ENCODE measurements at places on chromosomes 2 and 18. TPM values are rescaled to one million over a fixed set of nuclear protein-coding genes. Genes with fewer than 3 reads are reported as not detected.

Gene SLC9A2
- under 0.01 TPM for total RNA-seq

Gene NOSTRIN
- total RNA-seq = 0.81 TPM

Gene MPP4
- total RNA-seq = 4.0 TPM

Gene MRO
- 6.5 TPM for total RNA-seq

Gene NUP35
- total RNA-seq = 22.3 TPM

Gene REG3G
- total RNA-seq = not detected

Gene NAT8
- total RNA-seq = not detected

Gene EHBP1
- total RNA-seq = 119 TPM

Gene KIAA2012
- total RNA-seq = not detected

Gene KYNU
- total RNA-seq = 1.3 TPM

Gene LAPTM4A
- 251 TPM for total RNA-seq

Gene ATP6V1C2
- total RNA-seq = not detected

Gene GALR1
- not detected for total RNA-seq

Gene WDSUB1
- 8.7 TPM for total RNA-seq

Gene HRH4
- total RNA-seq = under 0.01 TPM

Gene FLACC1
- 1.2 TPM for total RNA-seq

Gene OLA1
- 31.9 TPM for total RNA-seq

Gene NR4A2
- total RNA-seq = 0.41 TPM

Gene PTPRN
- 1.8 TPM for total RNA-seq

- no peak for DNase-seq
Measured at GRCh38 chr2:121254748-121255147, 30.3 kb downstream of the TFCP2L1 start.

GRCh38 chr2:173086518-173087213 lies 11.0 kb downstream of the MAP3K20 start:
- DNase-seq = no peak

DNA sequence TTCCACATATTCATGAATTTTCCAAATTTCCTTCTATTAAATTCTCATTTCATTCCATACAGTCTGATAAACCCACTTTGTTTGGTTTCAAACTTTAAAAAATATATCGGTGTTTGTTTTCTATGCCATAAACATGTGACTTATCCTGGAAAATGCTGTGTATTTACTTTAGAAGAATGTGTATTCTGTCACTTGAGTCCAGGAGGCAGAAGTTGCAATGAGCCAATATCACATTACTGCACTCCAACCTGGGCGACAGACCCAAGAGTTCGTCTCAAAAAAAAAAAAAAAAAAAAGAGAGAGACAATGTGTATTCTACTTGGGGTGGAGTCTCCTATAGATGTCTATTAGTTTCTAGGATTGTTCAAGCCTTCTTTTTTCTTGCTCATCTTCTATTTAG lies 31.8 kb downstream of the MBD5 start:
- no peak for DNase-seq

- no peak for DNase-seq
Measured at GRCh38 chr2:18527326-18527725, 33.1 kb downstream of the RDH14 start.

DNA sequence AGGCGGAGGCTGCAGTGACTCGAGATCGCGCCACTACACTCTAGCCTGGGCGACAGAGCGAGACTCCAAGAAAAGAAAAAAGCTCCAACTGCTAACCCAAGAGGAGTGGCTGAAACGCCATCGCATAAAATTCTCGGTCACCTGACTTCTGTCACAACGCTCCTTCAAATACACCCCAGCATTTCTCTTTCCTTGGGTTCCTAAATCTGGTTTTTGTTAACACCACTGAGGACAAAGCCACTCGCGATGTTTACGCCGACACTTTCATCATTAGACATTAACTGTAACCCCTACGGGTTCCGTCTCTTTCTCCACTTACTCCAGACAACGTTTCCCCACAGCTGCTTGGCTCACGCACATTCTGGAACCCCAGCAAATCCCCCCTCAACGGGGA lies 679 bp downstream of the CLK1 start:
- DNase-seq = peak; percentile 65

- peak; percentile 60 for DNase-seq
Measured at GRCh38 chr2:46135228-46135855, 161.9 kb upstream of the EPAS1 start.

- no peak for DNase-seq
Measured at GRCh38 chr18:13551841-13552733, 174.3 kb downstream of the FAM210A start.

DNA sequence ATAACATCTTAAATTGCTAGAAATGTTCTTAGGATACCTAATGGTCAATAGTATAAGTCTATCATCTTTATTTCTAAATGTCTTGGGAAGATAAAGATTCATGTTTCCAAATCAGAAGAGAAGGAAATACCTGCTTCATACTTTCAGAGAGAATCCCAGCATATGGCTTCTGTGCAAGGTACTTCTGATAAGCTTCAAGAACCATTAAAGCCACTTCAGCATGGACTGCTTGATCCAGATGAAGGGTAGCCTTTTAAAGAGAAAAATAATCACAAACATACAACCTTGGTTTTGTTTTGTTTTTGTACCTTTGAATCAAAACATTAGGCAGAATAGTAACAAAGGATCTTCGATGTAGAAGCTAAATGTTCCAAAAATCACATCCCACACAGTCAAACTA lies 44.0 kb downstream of the EPG5 start:
- no peak for DNase-seq

DNA sequence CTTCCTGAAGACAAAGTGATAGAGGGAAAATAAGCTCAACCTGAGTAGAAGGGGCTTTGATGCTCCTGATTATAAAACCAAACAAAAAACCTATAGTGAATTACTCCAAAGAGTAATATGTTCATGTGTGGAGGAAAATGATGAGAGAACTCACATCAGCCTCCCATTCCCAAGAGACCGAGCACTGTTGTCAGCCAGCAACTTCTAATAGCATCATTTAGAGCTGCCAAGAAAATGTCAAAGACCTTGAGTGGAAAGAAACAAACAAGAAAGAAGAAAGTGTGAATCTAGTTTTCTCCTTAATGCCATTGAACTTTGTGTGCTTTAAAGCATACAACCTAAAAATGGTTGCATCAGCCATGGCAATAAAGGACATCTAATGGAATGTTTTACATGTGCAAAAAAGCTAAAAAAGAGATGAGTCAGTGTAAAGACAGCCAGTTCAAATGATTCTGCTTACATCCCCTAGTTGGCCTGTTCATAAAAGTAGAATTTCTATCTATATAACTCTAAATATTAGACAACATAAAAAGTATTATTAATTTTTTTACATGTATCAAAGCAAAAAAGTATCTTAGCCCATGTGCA lies 1066.2 kb downstream of the TDRD15 start:
- DNase-seq = no peak

GRCh38 chr2:9793156-9793917 lies 49.9 kb upstream of the TAF1B start:
- DNase-seq = no peak

DNA sequence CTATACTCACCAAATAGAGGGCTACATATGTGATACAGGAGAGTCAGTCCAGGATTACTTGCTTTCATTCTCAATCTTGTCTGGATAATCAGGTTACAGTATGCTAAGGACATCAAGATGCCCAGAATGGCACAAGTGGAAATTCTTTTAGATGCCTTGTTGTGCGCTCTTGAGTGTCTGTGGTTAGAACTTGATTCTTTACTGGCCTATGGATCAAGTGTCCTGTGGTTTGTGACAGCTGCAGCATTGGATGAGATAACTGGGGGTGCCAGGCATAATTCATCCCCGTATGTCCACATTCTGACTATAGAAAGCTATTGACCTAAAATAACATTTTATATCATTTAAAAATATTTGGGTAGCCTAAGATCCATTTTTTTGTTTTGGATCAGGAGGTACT lies 40.1 kb downstream of the CDC42EP3 start:
- no peak for DNase-seq

GRCh38 chr2:159206736-159207380 lies 79.6 kb downstream of the WDSUB1 start:
- DNase-seq = no peak

- no peak for DNase-seq
Measured at GRCh38 chr18:74856434-74856833, 258.8 kb downstream of the ZNF407 start.

GRCh38 chr2:120346026-120346666 lies at the start of gene INHBB:
Gene INHBB (plus strand): TSS chr2:120346136. CDS start chr2:120346189, 53 bp downstream.
- DNase-seq = no peak

DNA sequence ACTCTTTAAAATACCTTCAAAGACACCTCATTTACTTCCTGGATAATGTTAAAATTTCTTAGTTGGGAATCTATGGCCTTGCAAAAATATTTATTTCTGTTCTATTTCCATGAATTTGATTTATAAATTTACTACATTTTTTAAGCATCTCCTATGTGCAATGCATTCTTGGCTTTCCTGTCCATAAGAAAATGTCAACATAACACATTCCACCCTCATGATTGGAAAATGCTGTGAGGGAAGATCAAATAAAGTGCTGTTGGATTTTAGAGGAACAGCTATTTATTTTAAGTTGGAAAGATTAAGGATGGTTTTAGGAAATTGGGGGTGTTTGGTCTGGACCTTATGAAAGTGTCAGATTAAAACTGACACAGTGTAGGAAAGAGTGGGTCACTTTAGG lies 45.4 kb upstream of the MC4R start:
- DNase-seq = no peak

DNA sequence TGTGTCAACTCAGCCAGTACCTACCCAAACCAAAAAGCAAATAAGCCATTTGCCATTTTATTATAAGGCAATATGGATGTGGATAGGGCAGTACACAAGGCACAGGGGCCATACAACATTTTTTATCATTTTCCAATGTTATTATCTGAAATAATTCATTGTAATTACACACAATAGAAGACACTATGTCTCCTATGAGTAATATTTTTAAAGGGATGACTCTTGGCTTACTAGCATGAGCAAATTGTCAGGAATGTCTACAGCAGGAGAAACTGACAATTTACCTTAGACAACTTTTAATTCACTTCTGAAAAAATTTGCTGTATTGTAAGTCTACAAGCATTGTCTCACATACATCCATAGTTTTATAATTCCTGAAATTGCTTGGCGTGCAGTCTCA lies 1193.9 kb upstream of the CELF4 start:
- no peak for DNase-seq

DNA sequence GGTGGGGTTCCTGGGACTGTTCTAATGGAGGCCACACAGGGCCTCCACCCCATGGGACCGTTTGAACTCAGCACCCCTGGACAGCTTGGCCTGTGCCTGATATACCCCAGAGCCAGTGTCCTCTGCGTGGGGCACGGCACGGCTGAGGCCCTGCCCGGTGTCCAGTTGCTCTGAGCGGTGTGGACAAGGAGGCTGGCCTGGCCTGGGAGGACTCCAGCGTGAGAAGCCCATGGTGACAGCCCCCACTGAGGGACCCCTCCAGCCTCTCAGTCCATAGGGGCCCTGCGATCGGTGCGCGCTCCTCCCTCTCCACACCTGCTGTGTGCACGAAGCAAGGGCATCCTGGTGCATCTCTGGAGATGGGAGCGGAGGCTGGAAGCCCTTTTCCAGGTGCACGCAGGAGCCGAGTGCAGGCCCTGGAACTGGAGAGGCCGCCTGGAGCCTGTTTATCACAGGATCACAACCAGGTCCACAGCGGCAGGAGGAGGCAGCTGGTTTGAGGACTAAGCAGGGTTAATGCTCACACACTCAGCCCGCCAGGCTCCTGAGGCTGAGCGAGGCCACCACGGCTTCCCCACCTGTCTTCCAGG lies 120.2 kb downstream of the PTGR3 start:
- DNase-seq = no peak

DNA sequence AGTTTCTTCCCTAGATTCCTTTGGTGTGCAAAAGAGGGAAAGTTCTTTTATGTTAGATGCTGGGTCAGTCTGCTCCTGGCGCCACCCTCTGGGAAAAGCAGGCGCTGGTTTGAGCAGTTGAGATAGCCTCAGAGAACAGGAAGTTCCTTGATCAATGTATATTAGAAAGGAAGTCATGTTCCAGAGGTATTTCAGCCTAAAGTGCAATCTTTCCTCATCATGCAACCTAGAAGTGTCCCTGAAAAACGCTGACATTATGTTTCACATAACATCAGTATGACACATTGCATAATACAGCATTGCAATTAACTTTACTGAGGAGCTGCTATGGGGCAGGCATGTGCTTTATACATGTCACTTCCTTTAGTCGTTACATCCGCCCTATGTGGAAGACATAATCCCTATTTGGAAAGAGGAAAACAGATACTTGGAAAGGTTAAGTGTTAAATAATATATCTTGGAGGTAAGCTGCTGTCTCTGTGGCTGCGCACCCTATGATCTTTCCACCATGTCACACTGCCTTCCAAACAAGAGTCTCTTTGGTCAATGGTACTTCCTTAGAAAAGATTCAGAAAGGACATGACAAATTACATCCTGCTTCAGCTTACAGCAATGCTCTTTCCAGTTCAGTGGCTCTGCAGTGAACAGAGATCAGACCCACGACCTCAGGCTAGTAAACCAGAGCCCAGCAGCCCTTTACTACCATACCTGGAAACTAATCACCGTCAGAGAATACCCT lies 369.7 kb downstream of the RAD51AP2 start:
- peak; percentile 2 for DNase-seq

- peak; percentile 21 for DNase-seq
Measured at GRCh38 chr18:9578306-9578705, 36.1 kb downstream of the PPP4R1 start.

DNA sequence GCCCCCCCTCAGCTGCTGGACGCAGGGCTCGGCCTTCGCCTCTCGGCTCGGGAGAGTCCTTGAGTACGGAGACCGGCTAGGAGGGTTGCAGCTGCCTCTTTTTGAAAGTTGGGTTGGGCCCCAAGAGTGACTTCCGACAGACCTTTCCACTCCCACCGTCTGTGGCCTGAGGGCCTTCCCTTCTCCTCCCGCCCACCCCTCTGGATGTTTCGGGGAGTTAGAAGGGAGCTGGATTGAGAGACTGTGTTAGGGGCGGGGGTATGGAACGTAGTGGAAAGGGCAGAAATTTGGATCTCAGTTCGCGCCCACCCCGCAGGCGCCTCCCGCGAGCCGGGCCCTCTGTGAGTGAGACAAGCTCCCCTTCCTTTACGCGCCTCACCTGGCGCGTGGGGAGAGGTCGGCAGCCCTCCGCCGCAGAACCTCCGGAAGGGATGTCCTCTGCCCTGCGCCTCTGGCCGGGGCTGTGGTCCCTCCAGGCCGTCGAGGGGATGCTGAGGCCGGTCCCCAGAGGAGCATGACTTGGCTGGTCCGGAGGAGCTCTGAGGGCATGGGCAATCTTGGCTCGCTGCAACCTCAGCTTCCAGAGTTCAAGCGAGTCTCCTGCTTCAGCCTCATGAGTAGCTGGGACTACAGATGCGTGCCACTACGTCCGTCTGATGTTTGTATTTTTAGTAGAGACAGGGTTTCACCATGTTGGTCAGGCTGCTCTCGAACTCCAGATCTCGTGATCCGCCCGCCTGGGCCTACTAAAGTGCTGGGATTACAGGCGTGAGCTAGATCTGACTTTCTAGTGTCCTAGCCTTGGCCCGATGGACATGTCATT lies 15.9 kb downstream of the C2orf74 start:
- DNase-seq = peak; percentile 27

- DNase-seq = no peak
Measured at GRCh38 chr2:72127401-72128058, 20.1 kb downstream of the CYP26B1 start.

- DNase-seq = peak; percentile 23
Measured at GRCh38 chr2:25000503-25001324, 29.0 kb upstream of the DNAJC27 start.

GRCh38 chr18:75384144-75384543 lies 43.4 kb downstream of the SMIM21 start:
- DNase-seq = no peak

GRCh38 chr2:230668939-230669303 lies 43.7 kb upstream of the CAB39 start:
- DNase-seq = no peak

GRCh38 chr2:24853996-24854395 lies 60.8 kb downstream of the CENPO start:
- DNase-seq = no peak

GRCh38 chr2:200761266-200761665 lies 50.4 kb upstream of the BZW1 start:
- DNase-seq = peak; percentile 54
